ENCODE measurements at places on chromosomes 4 and X. TPM values are rescaled to one million over a fixed set of nuclear protein-coding genes. Genes with fewer than 3 reads are reported as not detected.

PIGA gene
- 10.7 TPM for total RNA-seq

SHROOM2 gene
- 13.0 TPM for total RNA-seq

AKAP4 gene
- not detected for total RNA-seq

NUP62CL gene
- total RNA-seq = 2.0 TPM

TMEM144 gene
- 5.4 TPM for total RNA-seq

OTC gene
- not detected for total RNA-seq

PCGF3 gene
- total RNA-seq = 35.1 TPM

MAGEB10 gene
- not detected for total RNA-seq

CD38 gene
- total RNA-seq = 0.07 TPM

AMER1 gene
- total RNA-seq = 2.8 TPM

BTC gene
- 0.71 TPM for total RNA-seq

TMPRSS11E gene
- total RNA-seq = 10.4 TPM

RPL39 gene
- total RNA-seq = 3,943 TPM

SLC39A8 gene
- 20.9 TPM for total RNA-seq
